HT-29 (cell line): ENCODE measurements at places on chromosomes 6 and 20. TPM values are rescaled to one million over a fixed set of nuclear protein-coding genes. Genes with fewer than 3 reads are reported as not detected.

DNA sequence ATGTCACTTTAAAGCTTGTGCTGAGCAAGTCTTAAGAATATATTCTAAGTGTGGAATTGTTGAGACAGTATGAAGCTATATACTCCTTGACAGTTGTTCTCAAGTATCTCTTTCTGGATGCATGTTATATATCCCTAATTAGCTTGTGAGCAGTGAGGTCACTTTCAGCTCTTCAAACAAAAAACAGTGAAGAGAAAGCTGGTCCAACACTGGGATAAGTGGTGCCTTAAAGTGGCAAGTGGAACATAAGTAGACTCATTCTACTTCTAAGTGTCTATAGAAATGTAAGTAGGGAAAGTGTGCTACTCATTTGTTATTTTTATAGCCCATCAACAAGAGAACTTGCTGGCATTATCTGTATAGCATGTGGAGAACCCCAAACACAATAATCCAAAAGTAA, 133.1 kb upstream of the BACH2 start:
- no peak for DNase-seq

DNA sequence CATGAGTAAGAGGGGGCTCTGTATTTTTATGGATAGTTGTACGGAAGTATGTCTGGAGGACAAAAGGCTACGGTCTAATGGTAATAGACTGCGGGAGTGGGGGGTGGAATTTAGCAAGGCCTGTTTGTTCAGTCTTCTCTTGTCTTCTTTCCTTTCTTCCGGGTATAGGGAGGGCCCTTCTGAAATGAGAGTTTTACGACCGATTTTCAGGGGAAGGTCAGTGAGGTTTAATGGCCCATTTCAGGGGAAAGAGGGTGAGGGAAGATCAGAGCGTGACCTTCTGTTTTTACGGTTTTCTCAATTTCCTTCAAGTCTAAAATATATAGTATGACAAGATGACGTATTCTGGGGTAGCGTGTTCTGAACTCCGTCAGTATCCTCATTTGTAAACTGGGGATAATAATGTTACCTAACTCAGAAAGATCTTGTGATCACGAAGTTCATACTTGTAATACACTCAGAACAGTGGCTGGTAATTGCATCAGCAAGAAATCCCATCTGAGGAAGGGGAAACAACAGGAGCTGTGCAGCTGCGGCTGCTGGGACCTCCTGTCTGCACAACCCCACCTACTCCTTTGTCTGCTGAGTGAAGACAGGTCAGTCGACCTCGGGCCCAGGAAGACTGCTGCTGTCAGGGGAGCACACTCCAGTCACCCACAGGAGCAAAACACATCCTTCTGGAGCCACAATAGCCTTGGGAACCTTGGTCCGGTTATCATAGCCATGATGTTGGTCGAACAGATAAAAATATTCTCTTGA, 90.4 kb downstream of the MAP3K7 start:
- no peak for DNase-seq

GRCh38 chr20:47544240-47544639, 42.6 kb downstream of the NCOA3 start:
- no peak for DNase-seq

- DNase-seq: no peak
Measured at GRCh38 chr6:1574890-1575209, 34.9 kb upstream of the FOXC1 start.

DNA sequence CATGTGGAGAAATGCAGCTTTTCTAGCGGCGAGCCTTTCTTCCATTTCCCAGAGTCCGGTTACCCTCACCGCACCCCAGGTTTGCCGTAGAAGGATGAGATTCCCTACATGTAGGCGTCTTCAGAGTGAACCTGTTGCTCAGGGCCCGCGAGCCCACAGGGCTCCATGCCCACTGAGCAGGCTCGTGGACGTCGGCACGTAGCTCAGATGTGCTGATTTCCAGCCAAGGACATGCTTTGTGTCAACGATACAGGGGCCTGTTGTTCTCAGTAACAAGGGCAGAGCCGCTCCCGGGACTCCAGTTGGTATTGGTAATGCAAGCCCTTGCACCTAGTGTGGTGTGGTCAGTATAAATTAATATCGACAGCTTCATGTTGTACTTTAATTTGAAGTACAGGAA, 159.6 kb downstream of the MTHFD1L start:
- DNase-seq: no peak

- no peak for DNase-seq
Measured at GRCh38 chr20:17657079-17657825, 24.8 kb downstream of the RRBP1 start.

DNA sequence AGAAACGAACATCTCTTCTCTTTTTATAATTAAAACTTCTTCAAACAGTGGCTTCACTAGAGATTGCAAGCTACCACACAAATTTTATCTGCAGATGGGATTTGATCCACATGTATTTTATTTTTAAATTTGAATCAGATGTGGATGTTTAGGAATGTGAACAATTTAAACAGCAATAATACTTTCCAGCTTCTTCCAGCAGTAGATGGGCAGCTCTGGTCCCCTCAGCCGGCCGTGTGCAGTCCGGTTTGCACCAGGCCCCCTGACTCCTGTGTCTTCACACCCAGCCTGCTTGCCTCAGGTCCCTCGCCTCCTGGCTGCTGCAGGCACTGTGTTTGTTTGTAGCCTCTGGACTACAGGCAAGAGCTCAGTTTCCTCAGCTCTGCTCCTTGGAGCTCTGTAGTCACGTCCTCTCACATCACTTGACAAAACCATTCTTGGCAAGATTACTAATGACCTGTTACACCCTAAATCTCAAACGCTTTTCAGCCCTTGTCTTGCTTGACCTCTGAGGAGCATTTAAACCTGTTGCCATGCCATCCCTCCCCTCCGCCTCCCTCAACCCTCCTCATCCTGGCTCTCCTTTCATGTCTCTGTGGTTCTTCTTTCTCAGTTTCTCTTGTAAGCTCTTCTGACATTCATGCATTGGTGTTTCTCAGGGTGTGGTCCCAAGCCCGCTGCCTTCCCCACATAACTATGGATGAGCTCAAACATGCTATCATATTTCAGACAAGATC, 13.2 kb upstream of the ZBTB24 start:
- no peak for DNase-seq

DNA sequence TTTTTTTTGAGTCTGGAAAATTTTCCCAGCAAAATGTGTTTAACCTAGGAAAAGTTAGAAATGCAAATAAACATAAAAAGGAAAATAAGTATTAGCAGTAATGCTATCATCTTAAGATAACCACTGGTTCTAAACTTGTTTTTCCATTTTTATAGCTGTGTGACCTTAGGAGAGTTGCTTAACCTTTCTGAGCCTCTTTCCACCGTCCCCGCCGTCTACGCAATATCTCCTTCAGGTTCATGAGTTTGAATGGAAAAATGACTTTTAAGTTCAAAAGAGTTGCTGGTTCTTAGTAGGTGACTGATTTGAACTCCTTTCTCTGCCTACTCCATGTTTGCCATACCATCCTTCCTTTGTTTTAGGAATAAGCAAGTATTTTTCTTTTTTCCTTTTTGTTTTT, 44.0 kb downstream of the GMPR start:
- DNase-seq: no peak

DNA sequence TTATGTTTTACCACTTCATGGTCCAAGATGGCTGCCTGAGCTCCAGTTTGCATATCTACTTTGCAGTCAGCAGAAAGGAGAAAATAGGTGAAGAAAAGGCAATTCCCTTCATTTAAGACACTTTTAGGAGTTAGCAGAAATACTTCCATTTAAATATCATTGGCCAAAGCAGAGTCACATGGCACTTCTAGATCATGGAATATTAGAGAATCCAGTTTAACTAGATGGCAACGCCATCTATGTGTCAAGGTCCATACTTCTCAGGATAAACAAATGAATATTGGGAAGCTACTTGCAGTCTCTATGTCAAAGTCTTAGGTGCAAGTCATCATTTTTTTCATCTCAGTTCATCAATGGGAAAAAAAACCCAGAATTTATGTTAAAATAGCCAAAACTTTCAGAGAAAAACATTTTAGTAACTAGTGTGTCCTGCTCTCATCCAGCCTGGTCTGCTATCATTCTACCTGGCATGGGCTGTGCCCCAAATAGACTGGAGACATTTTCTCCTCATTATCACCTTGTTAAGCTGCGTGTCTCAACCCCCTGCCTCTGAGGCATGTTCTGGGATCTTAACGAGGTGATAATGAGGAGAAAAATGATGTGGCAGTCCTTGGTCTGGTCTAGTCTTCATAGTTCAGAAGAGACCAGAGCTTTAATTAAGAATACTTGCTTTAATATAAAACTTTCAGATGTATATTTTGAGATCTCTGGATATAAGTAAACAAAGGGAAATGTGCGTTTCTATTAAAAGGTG, 227.3 kb downstream of the TBX18 start:
- DNase-seq: peak; percentile 36

DNA sequence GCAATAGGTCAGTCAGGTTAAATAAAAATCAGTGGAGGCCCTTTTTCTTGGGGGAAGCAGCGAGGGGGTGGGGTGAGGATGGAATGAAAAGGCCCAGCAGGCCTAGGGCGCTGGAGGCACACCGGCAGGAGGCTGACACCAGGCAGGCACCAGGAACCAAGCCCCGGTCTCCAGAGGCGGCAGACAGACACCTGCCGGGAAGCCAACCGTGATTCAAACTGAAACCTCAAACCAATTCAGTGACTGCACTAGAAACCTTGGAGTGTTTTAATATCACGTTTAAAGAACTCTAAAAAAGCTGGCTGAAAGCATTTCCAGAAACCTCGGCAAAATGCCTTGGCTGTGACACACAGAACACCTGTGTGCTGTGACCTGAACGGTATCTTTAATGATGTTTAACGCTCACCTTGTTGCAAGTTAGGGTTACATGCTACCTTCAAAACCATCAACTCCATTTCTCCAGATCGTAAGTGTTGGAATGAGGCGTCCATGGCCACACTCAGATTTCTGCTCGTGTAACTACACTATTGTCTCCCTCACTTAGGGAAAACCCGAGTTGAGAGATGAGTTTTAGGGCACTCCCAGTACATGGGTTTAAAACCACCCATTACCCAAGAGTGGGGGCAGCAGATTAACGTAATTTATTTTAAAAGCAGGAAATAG, 27.2 kb downstream of the DIDO1 start:
- DNase-seq: no peak

- no peak for DNase-seq
Measured at GRCh38 chr20:51190783-51191180, 167.9 kb upstream of the KCNG1 start.

DNA sequence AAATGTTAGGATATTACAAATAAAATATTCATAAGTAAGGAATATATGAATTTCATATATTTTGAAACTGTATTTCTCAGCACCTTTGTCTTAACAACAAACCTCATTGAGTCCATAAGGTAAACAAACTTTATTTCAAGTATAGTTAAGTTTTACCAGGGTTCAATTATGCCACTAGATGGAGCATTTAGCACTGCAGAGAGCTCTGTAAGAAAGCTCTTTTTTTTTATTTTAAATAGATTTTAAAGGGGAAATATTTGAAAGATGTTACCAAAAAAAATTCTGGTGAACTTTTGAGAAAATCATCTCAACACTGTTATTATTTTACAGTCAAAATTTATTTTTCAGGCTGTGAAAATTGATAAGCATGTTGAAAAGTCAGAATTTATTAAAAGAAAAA, 955.2 kb upstream of the EYS start:
- peak; percentile 16 for DNase-seq

- peak; percentile 12 for DNase-seq
Measured at GRCh38 chr6:72704979-72705378, 83.1 kb downstream of the KCNQ5 start.

- DNase-seq: no peak
Measured at GRCh38 chr6:110826236-110827129, 11.2 kb upstream of the CDK19 start.

DNA sequence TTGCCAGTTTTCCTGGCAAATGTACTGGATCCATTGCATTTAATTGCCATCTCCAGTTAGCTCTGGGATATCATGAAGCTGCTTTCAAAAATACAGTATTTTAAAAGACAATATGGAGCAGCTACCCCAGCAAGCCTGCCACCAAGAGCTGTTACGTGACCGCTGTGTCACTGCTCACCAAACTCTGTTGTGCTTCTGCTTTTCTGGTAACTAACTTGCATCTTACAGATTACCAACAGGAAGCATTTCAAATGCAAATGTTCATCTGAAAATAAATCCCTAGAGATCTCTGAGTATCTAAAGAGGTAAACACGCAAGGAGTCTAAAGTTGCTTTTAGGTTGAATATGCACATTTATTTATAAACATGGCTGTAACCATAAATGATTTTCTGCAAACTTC, 1008.3 kb downstream of the KIF16B start:
- no peak for DNase-seq

DNA sequence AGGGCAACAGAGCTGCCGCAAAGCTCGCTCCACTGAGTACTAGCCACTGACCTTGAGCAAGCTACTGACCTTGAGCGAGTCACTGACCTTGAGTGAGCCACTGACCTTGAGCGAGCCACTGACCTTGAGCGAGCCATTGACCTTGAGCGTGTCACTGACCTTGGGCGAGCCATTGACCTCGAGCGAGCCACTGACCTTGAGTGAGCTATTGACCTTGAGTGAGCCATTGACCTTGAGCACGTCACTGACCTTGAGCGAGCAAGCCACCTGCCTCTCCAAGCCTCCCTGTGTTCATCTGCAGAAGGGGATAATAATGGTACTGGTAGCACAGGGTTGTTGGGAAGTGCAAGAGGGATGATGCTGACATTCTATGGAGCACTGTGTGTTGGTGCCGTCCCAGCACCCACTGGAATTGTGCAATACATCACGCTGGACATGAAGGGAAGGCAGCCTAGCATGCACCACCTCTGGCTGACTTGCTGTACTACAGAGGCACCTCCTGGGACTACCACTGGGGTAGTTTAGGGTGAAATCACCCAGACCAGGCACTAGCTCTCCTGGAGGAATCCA, 60.2 kb downstream of the CTCFL start:
- DNase-seq: peak; percentile 75

DNA sequence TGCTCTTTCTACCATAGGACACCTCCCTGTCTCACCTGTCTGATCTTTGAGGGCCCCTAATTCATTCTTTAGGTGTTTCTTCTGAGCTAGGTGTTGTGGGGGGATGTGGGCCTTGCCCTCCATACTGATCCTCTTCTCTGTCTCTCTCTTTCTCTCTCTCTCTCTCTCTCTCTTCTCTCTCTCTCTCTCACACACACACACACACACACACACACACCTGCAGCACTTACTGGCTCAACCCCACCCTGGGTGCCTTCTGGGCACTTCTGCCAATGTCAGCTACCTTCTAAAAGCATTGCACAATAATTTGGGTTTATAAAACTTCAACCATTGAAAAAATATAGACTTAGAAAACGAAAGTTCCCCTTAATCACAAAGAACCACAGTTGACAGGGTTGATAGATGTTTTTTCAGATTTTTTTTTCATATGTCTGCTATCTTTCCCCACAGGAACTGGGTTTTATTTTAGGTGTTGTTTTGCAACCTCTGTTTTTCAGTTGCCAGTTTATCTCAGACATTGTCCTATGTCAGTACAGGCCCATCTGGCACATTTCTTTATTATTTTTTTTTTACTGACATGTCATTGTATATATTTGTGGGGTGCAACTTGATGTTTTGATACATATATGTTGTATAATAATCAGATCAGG, 28.1 kb downstream of the PKIG start:
- DNase-seq: no peak

CCN5 gene
- total RNA-seq: not detected in 2 replicates

UTRN gene
- 23.6 and 25.7 TPM in 2 replicates for total RNA-seq

PPP1R3D gene
- 12.3 and 13.9 TPM in 2 replicates for total RNA-seq

RTF2 gene
- 77.0 and 86.0 TPM in 2 replicates for total RNA-seq

SLC22A23 gene
- 7.5 and 10.8 TPM in 2 replicates for total RNA-seq

KCNG1 gene
- total RNA-seq: not detected in 2 replicates

CYP39A1 gene
- total RNA-seq: 0.94 and 1.3 TPM in 2 replicates

OPRM1 gene
- total RNA-seq: not detected in 2 replicates

PACSIN1 gene
- 0.03 and 0.08 TPM in 2 replicates for total RNA-seq

PKIB gene
- 5.8 and 6.1 TPM in 2 replicates for total RNA-seq

LY6G6F gene
- not detected in 2 replicates for total RNA-seq

SLC17A4 gene
- total RNA-seq: 0.05 and 0.23 TPM in 2 replicates

LY6G6D gene
- total RNA-seq: not detected in 2 replicates
